Large intestine (tissue), 12 donors: ENCODE measurements at places on chromosomes 6 and 20. TPM values are rescaled to one million over a fixed set of nuclear protein-coding genes. Genes with fewer than 3 reads are reported as not detected.

DNA sequence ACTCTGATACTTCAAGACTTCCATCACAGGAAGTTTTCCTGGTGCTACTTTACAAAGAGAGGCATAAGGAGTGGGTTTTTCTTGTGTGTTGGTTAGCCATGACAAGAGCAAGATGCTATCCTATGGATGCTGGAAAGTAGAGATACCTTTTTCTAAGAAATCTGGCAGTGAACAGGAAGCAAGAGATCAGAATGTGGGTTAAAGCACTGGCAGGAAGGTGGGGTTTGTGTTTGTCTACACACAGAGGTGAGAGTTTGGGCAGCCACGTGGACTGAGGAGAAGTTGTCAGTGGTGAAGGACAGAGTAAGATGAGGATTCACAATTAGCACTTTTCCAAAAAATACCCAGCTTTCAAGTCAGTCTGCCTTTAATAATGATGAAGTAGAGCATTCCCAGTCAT lies 17.9 kb downstream of the SLC2A12 start:
- H3K36me3 ChIP-seq: no peaks in the 10 kb centered on the region
- H3K4me3 ChIP-seq: no peak overlapping the region
- H3K27me3 ChIP-seq: no peaks in the 10 kb centered on the region
- H3K4me1 ChIP-seq: peaks cover 3% of the 10 kb centered on the region
- H3K27ac ChIP-seq: no peak overlapping the region
- no peak for DNase-seq

DNA sequence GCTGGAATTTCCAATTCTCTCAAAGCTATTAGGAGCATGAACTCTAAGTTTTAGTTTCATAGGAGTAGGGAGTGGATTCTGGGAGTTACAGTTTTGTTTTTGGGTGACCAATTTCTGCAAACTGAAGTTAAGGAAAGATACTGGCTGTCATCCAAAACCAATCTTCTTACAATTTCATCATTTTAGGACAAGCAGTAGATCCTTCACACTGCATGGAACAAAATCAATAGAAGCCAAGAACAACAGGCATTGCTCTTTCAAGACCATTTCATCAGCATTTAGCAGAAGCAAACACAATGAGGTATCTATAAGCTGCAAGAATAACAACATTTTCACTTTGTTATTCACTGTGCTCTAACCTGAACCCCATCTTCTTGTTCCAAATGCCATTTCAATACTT lies 173.0 kb downstream of the GMDS start:
- no peaks in the 10 kb centered on the region for H3K27me3 ChIP-seq
- H3K36me3 ChIP-seq: no peaks in the 10 kb centered on the region
- no peaks in the 10 kb centered on the region for H3K4me1 ChIP-seq
- no peak for DNase-seq

DNA sequence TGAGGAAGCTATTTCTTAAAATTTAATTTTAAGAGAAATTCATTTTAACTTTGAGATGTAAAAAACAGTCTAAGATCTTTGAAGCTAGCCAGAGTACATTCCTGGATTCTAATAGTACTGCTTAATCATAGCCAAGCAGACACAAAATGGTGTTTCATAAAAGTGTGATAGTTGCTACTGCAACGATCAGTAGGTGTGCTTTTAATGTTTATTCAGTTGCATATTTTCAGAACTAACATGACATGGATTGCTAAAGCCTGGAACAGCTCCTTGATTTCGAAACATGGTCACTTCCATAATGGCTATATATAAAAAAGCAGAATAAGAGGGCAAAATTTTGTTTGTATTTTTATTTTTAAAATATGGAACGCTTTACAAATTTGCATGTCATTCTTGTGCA lies 35.5 kb downstream of the SESN1 start:
- no peaks in the 10 kb centered on the region for H3K4me1 ChIP-seq
- no peaks in the 10 kb centered on the region for H3K36me3 ChIP-seq
- no peaks in the 10 kb centered on the region for H3K27me3 ChIP-seq
- no peak overlapping the region for H3K4me3 ChIP-seq

The THEMIS gene
- 0.73 TPM for polyA plus RNA-seq

- no peak overlapping the region for H3K4me3 ChIP-seq
- H3K4me1 ChIP-seq: peaks cover 26% of the 10 kb centered on the region
- DNase-seq: no peak
Measured at GRCh38 chr20:53657279-53657678, 63.6 kb upstream of the ZNF217 start.
